ENCODE measurements at places on chromosomes 11 and 22. TPM values are rescaled to one million over a fixed set of nuclear protein-coding genes. Genes with fewer than 3 reads are reported as not detected.

DNA sequence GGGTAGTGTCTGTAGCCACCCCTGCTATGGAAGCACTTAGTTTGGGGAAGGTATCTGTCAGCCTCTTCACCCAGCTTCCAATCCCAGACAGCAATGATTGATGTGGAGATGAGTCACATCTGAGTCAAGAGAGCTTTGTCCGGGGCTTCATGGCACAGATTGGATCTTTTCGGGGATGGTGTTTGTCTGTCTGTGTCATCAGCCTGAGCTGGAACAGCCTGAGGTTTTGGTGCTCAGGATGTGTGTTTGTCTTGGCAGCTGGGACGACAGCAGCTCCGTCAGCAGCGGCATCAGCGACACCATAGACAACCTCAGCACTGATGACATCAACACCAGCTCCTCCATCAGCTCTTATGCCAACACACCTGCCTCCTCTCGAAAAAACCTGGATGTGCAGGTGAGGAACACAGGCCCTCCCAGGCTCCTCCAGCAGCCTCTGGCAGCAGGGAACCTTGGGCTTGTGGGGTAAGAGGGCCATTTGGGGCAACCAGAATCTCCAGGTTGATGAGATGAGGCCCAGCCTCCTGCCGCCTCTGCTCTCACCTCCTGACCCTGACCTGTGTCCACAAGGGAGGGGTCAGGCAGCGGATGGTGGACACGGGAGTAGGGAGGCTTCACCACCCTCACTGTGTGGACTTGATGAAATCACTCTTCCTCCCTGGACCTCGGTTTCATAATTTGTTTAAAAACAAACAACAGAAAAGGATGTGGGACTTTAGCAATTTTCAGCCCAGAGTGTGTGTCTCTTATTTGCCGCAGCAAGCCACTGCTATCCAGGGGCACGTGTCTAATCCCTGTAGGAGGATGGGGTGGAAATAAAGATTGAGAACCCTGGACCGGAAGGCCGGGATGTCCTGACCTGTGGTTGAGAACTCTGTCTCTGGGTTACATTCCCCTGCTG lies 124.3 kb downstream of the DBX1 start:
- H3K27me3 ChIP-seq, result no peaks in the 10 kb centered on the region
- H3K4me1 ChIP-seq, result peaks cover 6% of the 10 kb centered on the region
- no peak overlapping the region for H3K27ac ChIP-seq
- H3K4me3 ChIP-seq, result no peak overlapping the region

- H3K36me3 ChIP-seq, result no peaks in the 10 kb centered on the region
- no peaks in the 10 kb centered on the region for H3K4me1 ChIP-seq
- H3K27me3 ChIP-seq, result peaks cover 8% of the 10 kb centered on the region
- H3K4me3 ChIP-seq, result no peak overlapping the region
These were observed 591.2 kb downstream of the OPCML start for GRCh38 chr11:132941024-132941646.

Gene ACR
- 0.76 TPM for total RNA-seq

Gene SHISA8
- not detected for total RNA-seq

- H3K36me3 ChIP-seq, result no peaks in the 10 kb centered on the region
- no peak overlapping the region for H3K4me3 ChIP-seq
- DNase-seq, result no peak
- no peaks in the 10 kb centered on the region for H3K27me3 ChIP-seq
- H3K4me1 ChIP-seq, result no peaks in the 10 kb centered on the region
- H3K27ac ChIP-seq, result no peak overlapping the region
These were observed 24.5 kb upstream of the CSTF3 start for GRCh38 chr11:33185756-33186155.

DNA sequence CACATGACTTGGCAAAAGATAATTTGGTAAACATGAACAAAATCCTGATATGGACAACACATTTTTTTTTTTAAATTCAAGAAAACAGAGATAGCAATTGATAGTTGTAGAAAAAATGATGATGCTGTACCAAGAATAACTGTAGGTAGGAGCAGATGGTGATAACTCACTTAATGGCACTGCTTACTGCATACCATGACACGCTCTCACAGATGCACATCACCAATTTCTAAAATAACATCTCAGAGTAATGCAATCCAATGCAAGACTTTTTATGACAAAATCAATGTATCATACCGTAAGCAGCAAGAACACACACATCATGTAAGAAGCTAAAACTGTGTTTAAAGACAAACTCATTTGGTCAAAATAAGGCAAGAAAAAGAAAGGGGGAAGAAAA lies 96.2 kb downstream of the LARGE2 start:
- H3K4me1 ChIP-seq, result no peaks in the 10 kb centered on the region
- no peak overlapping the region for H3K27ac ChIP-seq
- no peaks in the 10 kb centered on the region for H3K36me3 ChIP-seq
- H3K27me3 ChIP-seq, result no peaks in the 10 kb centered on the region
- DNase-seq, result no peak
- H3K4me3 ChIP-seq, result no peak overlapping the region

Gene BIRC2
- 42.7 TPM for total RNA-seq

DNA sequence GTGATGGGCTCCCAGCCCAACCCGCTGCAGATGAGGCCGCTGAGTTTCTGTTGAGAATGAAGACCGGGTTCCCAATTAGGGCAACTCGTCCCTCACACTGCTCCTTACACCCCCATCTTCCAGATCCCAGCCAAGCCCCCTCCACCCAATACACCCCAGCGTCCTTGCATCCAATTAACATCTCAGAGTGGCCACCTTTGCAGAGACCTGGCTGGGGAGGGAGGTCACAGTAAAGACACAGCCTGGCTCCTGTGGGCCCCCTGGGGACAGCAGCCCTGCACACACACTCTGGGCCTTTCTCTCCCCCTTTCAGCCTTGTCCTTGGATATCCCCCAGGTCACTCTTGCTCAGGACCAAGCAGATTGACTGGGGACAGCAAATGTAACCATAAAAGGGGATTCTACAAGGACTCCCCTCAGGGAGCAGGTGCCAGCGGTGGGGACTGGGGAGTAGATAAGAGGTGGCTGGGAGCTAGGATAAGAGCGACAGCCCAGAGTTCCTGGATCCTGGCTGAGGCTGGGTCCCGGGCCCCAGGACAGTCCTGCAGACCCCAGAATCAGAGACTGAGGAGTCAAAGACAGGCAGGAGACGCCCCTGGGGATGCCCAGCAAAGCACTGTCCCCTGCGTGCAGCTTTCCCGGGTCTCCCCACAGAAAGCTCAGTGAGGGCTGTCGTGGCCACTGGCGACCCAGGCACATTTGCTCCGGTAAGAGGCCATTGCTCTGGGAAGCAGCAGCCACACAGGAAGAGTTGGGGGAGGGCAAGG lies 8.4 kb downstream of the APOBEC3A start:
- no peaks in the 10 kb centered on the region for H3K27me3 ChIP-seq
- no peak overlapping the region for H3K27ac ChIP-seq
- no peaks in the 10 kb centered on the region for H3K36me3 ChIP-seq
- no peak for DNase-seq

Gene ZNF280B
- total RNA-seq, result not detected

GRCh38 chr11:61814958-61815789 lies 1.6 kb downstream of the FADS1 start:
- DNase-seq, result peak; percentile 98
- H3K4me3 ChIP-seq, result peak overlapping the region; percentile 53
- peak overlapping the region; percentile 97 for H3K27ac ChIP-seq
- peaks cover 28% of the 10 kb centered on the region for H3K36me3 ChIP-seq
- no peaks in the 10 kb centered on the region for H3K27me3 ChIP-seq

GRCh38 chr22:36726007-36726380 lies 22.4 kb upstream of the CACNG2 start:
- DNase-seq, result no peak
- no peak overlapping the region for H3K27ac ChIP-seq

DNA sequence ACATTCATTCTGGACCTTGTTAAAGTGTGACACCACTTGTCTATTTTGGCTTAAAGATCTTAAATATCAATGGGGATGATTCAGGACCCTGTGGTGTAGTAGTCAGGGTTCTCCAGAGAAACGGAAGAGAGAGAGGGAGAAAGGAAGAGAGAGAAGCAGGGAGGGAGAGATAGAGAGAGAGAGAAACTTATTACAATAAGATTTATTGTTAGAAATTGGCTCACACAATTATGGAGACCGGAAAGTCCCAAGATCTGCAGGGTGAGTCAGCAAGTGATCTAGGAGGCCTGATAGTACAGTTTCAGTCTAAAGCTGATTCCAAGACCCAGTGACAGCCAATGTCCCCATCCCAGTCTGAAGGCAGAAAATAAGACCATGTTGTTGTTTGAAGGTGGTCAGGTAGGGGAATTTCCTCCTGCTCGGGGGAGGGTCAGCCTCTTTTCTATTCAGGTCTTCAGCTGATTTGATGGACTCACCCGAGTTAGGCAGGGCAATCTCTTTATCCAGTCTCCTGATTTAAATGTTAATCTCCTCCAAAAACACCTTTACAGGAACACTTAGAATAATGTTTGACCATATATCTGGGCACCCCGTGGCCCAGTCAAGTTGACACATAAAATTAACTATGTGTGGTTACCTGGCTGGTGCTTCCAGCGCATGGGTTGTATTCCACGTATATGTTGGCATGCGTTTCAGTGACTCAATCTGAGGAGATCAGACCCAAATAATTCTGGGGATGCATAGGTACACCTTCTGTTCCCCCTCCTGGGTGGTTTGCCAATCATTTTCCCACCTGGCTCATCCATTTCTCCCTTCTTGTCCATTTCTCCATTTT lies 1350.5 kb downstream of the TBC1D22A start:
- no peak overlapping the region for H3K4me3 ChIP-seq
- no peak overlapping the region for H3K27ac ChIP-seq
- H3K4me1 ChIP-seq, result no peaks in the 10 kb centered on the region
- H3K36me3 ChIP-seq, result no peaks in the 10 kb centered on the region
- no peak for DNase-seq

Gene SEPTIN3
- 1.3 TPM for total RNA-seq

Gene RCOR2
- not detected for total RNA-seq

GRCh38 chr11:122093731-122094275 lies 22.2 kb downstream of the BLID start:
- DNase-seq, result no peak
- no peaks in the 10 kb centered on the region for H3K27me3 ChIP-seq
- H3K4me1 ChIP-seq, result no peaks in the 10 kb centered on the region
- H3K27ac ChIP-seq, result no peak overlapping the region
- H3K36me3 ChIP-seq, result no peaks in the 10 kb centered on the region

- H3K27me3 ChIP-seq, result no peaks in the 10 kb centered on the region
- peaks cover 3% of the 10 kb centered on the region for H3K36me3 ChIP-seq
- no peak for DNase-seq
- peaks cover 8% of the 10 kb centered on the region for H3K4me1 ChIP-seq
- H3K27ac ChIP-seq, result peak within 1 kb of the TSS; percentile 88
These were observed at the start of gene LRFN4 for GRCh38 chr11:66856496-66857233. LRFN4 (plus strand) TSS chr11:66857064; CDS start chr11:66857745, 681 bp downstream.

- no peaks in the 10 kb centered on the region for H3K4me1 ChIP-seq
- H3K4me3 ChIP-seq, result no peak overlapping the region
- H3K36me3 ChIP-seq, result no peaks in the 10 kb centered on the region
- no peak for DNase-seq
- no peaks in the 10 kb centered on the region for H3K27me3 ChIP-seq
These were observed 302.8 kb upstream of the NCAM1 start for GRCh38 chr11:112658431-112658878.

Gene PYGM
- 3.7 TPM for total RNA-seq

GRCh38 chr11:67632982-67633755 lies 3.4 kb upstream of the NUDT8 start:
- no peaks in the 10 kb centered on the region for H3K36me3 ChIP-seq
- peaks cover 19% of the 10 kb centered on the region for H3K4me1 ChIP-seq
- DNase-seq, result no peak

DNA sequence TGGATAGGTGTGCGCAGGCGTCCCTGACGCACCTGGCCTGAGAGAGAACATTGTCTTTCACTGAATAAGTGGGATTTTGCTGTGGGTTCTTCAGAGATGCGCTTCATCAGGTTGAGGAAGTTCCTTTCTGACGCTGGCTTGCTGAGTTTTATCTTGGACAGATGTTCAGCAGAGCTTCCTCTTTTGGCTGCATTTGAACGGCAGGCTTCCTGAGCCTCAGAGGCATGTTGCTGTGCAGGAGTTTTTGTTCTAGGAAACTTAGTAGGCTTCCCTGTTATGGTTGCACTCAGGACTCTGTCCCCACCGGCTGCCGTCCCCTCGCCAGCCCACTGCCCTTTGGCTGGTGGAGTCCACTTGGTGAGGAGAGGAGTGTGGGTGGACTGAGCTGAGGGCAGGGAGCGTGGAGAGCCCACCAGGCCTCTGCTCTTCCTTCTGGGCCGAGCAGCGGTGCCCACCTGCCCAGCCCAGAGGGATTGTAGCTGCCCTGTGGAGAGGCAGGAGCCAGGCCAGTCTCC lies 17.2 kb downstream of the FRMD8 start:
- H3K36me3 ChIP-seq, result peaks cover 98% of the 10 kb centered on the region
- peak; percentile 61 for DNase-seq
- H3K27me3 ChIP-seq, result no peaks in the 10 kb centered on the region
- H3K27ac ChIP-seq, result peak overlapping the region; percentile 52
- H3K4me1 ChIP-seq, result peaks cover 7% of the 10 kb centered on the region
- no peak overlapping the region for H3K4me3 ChIP-seq

Gene SLC22A8
- not detected for total RNA-seq

Gene OR52I2
- total RNA-seq, result not detected

DNA sequence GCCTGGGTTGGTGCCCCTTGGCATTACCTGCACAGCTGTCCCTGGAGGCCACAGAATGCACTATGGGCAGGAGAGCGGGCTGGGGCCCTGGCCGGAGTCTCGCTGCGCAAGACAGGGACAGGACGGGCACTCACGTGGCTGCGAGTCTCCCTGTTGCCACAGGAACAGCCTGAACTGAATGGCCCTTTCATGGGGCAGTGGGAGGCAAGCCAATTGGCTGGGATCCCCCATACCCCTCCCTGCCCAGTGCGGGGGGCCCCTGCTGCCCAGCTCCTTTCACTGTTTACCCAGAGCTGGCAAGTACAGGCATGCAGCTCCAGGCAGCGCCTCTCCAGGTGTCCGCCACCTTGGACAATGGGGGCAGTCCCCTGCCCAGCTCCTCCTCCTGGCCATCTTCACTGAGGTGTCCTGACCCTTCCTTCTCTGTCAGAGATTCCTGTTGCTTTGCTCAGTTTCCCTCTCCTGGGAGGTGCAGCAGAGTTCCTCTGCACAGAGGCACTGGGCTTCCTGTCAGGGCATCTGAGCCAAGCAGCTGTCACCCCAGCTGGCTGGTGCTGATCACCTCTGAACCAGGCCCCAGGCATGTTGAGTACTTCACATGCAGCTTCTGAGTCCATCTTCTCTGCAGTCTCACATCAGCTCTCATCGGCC lies 5.2 kb downstream of the USP2 start:
- H3K4me3 ChIP-seq, result no peak overlapping the region
- H3K36me3 ChIP-seq, result no peaks in the 10 kb centered on the region
- peak overlapping the region; percentile 45 for H3K27ac ChIP-seq
- peak; percentile 79 for DNase-seq

Gene OR8K5
- total RNA-seq, result not detected

GRCh38 chr11:4891996-4892640 lies 10.4 kb downstream of the OR51T1 start:
- H3K27me3 ChIP-seq, result no peaks in the 10 kb centered on the region
- H3K36me3 ChIP-seq, result no peaks in the 10 kb centered on the region
- H3K4me1 ChIP-seq, result no peaks in the 10 kb centered on the region
- DNase-seq, result no peak
- H3K4me3 ChIP-seq, result no peak overlapping the region
